Activated CD4-positive, alpha-beta T cell treated with anti-CD3 and anti-CD28 coated beads, Interleukin-10, Interleukin-2, amounts not matched to agents 100 ng/mL and 50 ng/mL, durations not matched to agents 16 hours and 8 hours (primary cell): ENCODE measurements at places on chromosomes 13 and 19.

GRCh38 chr13:89897681-89898080 is 1449.8 kb upstream of the MIR17HG start:
- DNase-seq: no peak

DNA sequence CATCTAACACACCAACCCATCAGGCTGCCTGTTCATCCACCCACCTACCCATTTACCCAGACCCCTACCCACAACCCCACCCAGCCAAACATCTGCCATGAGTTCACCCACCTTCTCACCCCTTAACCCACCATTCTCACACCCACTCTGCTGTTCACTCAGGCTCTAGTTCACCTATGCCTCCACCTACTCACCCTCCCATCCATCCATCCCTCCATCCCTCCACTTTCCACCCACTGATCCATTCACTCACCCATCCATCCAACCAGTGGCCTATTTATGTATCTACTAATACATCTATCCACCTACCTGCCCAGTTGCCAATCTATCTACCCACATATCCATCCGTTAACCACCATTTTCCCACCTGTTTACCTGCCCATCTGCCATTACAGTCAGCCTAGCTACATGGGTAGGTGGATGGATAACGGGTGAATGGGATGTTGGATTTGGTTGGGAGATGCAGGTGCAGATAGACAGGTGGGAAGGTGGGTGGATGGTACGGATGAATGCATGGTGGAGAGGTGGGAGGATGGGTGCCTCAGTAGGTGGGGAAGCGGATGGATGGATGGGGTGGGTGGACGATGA is 5.3 kb downstream of the MYBPC2 start:
- DNase-seq: no peak

- DNase-seq: no peak
Observed at GRCh38 chr13:65095161-65096082, 2134.7 kb downstream of the PCDH9 start.

GRCh38 chr13:98187155-98187964 is 10.3 kb upstream of the RNF113B start:
- DNase-seq: no peak

DNA sequence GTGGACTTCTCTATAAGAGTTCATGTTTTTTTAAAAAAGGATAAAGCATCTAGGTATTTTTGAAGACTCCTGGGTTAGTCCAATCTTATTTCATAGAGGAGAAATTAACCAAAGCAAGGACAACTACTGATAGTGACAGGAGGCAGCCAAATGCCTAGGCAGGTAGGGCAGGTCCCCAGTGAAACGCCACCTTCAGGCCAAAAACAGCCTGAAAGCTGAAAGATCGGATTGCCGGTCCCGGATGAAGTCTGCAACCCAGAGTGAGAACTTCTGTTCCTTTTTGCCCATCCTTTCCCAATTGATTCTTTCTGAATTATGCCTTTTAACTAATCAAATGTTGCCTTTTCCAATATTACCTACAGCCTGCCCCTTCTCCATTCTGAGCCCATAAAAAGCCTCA is 6.1 kb upstream of the GGACT start:
- no peak for DNase-seq

GRCh38 chr19:2235381-2236063 is 607 bp downstream of the PLEKHJ1 start:
- no peak for DNase-seq

DNA sequence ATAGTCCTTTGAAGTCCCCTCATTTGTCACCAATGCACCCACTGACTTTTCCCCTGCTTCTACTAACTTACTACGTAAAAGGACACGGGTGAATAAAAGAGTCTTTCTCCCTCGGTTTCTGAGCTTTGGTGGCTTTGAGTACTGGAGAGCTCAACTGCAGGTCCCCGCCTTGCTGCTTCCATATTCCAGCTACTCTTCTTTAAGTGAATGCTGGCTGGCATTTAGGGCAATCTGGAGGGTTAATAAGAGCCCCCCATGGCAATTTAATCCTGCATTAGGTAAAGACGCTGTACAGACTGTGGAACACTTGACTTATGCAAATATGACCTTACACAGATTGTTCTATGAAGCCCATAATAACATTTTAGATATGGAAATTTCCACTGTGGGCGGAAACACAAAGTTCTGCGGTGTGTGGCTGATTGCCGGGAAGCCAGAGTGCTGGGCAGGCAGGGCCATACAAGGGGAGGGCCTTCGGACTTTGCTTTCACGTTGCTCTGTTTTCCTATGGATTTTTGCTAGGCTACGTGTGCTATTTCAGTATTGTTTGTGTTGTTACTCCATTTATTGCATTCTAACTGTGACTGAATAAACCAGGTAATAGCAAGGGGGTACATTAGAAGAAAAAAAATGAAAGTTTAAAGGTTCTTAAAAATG is 97.5 kb downstream of the SLC10A2 start:
- DNase-seq: no peak

- DNase-seq: no peak
Observed at GRCh38 chr13:56356690-56357089, 784.0 kb upstream of the PRR20A start.

- DNase-seq: no peak
Observed at GRCh38 chr19:15195371-15196334, 5.1 kb downstream of the NOTCH3 start.

GRCh38 chr19:283395-283794 is 7.8 kb downstream of the PLPP2 start:
- DNase-seq: no peak
